ENCODE measurements at places on chromosomes 2 and 18.

DNA sequence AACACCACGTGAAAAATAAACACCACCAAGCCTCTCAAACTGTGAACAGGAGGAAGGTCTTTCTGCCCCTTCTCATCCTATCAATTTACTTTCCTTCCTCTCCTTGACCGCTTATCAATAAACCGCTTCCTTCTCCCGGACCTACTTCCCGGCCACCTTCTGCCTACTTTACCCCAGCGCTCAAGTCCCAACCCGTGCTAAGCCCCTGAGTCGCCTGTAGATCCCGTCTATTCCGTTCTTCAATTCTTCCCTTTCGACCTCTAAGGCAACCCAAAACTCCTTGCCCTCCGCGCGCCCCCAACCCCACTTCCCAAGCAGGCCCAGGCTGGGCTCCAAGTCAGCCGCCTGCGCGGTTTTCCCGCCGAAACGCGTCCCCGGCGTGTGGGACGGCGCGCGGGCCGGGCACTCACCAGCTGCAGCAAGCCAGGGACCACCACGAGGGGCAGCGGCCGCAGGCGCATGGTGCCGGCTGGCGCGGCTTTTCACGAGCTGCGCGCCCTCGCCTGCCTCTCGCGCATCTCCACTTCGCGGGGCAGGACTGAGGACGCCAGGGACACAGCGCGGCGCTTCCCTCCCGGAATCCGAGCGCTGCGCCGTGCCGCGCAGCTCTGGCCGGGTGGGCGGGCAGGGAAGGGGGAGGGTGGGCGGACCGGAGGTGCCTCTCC is at the start of gene NXPH2:
Gene NXPH2 (minus strand): TSS at position 610 of the 665 bp plus-strand sequence. CDS start 149 bp downstream, at position 461.
- DNase-seq: no peak

- DNase-seq: no peak
Measured at GRCh38 chr18:74683573-74683972, 85.9 kb downstream of the ZNF407 start.

- no peak for DNase-seq
Measured at GRCh38 chr2:88161446-88162244, 8.5 kb upstream of the THNSL2 start.

- peak; percentile 14 for DNase-seq
Measured at GRCh38 chr2:186950694-186951093, 101.7 kb upstream of the ZSWIM2 start.

GRCh38 chr18:48845174-48845573 is 105.6 kb downstream of the SMAD7 start:
- no peak for DNase-seq

DNA sequence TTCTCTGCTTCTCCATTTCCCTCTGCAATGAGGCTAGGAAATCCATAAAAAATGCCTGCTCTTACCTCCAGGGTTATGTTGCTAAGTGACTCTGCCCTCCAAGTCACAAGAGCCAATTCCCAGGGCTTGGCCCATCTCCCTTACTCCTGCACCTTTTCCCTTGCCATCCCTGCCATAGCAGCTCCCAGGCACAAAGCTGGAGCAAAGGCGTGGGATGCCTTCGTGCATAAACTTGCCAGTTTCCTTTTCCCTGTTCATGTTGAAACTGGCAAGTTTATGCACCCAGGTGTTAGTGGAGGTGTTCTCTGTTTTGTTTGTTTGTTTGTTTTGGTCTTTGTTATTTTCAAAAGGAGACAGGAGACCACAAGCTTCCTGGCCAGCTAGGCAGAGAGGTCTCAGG is 195.1 kb downstream of the ACKR3 start:
- no peak for DNase-seq

DNA sequence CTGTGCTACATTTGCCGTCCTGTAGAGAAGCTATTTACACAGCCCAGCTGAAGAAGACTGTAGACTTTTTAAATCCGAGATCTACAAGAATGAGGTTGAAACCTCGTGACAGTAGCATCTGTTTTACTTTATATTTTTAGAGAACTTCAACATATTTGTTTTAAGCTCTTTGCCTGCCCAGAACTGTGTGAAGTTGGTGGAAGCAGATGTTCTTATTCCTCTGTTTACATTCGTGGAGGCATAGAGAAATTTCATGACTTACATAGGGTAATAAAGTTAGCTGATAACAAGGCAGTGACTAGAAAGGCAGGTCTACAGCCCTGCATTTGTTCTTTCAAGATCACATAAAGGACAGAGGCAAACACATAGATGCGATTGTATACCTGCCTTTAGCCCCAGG is 47.0 kb upstream of the MAP3K20 start:
- no peak for DNase-seq

Data from HS-27A (cell line).